ENCODE measurements at places on chromosomes 12 and 14.
A peak's percentile ranks its signal among the peaks of the same experiment; 100 is the strongest.

GRCh38 chr14:58667900-58668299, 30.1 kb downstream of the DACT1 start:
- no peak for DNase-seq

DNA sequence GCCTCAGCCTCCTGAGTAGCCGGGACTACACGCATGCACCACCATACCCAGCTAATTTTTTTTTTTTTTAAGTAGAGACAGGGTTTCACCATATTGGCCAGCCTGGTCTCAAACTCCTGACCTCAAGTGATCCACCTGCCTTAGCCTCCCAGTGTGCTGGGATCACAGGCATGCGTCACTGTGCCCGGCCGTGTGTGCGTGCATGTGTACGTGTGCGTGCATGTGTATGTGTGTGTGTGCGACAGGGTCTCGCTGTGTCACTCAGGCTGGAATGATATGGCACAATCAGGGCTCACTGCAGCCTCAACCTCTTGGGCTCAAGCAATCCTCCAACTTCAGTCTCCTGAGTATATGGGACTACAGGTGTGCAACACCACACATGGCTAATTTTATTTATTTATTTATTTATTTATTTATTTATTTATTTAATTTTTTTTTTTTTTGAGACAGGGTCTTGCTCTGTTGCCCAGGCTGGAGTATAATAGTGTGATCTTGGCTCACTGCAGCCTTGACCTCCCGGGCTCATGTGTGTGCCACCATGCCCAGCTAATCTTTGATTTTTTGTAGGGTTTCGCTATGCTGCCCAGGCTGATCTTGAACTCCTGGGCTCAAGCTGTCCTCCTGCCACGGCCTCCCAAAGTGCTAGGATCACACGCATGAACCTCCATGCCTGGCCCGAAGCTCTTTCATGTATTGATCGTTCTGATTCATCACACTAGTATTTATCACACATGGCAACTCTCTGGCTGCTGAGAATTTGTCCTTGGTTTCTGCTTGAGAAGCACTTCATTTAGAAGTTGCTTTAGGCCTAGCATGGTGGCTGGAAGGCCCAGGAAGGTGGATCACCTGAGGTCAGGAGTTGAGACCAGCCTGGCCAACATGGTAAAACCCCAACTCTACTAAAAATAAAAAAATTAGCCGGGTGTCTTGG, 35.9 kb upstream of the CLIP1 start:
- no peak for DNase-seq

GRCh38 chr12:92615703-92616102, 87.1 kb upstream of the PLEKHG7 start:
- DNase-seq, result no peak

DNA sequence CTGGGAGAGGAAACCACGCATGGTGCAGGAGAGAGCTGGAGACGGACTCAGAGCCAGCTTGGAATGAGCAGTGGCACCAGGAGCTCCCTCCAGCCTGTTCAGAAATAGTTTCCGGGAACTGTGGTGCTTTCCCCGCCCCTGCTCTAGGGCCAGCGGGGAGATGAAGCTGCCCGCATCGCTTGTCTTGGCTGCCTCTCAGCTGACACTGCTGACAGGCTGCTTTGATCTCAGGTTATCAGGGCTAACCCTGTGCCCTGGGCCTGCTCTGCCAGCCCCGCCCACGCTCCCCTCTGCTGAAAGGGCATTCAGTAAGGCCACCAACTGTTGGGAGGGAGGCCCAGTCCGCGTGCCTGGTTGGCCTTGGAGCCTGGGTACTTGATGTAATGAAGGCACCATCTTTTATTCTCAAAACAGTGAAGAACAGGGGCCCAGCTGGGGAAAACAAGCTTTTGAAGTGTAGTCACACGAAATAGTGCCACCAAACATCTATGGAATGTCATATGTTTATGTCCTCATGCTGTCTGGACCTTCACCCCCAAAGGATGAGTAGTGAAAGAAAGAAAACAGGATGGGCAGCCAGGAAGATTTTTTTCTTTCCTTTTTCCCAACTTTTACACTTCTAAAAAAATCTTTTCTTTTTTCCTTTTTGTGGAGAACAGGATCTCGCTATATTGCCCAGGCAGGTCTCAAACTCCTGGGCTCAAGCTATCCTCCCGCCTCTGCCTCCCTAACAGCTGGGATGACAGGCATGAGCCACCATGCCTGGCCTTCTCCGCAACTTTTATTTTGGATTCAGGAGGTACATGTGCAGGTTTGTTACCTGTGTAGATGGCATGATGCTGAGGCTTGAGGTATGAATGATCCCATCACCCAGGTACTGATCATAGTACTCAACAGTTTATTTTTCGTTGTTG, 115.9 kb upstream of the TBX3 start:
- DNase-seq, result peak; percentile 67

- no peak for DNase-seq
Observed at GRCh38 chr14:104131968-104132732, 6.2 kb upstream of the KIF26A start.

Data from retina (tissue), 1 donor.